GM13977 (cell line): ENCODE measurements at places on chromosomes 1 and 21.

DNA sequence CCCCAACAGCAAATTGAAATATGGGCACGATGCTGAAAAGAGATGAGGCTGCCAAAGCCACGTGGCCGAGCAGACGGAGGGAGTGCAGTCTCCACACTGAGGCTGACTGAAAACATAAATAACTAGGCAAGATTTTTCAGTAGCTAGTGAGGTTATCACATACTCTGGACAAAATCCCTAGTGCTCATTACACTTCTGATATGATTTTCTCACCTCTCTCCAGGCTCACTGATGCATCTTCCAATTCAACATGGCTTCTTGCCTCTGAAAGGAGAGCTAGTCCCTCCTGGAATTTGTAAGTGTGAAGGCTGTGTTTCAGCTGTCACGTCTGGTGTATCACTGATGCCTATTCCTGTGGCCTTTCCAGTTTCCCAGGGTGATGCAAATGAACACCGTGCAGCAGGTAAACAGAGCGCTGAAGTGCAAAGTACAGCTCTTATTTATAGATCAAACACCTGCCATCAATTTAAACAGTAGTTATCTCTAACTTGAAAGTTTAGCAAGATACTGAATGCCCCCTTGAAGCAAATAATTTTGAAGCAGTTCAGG lies 656.1 kb downstream of the KIF26B start:
- peak; percentile 47 for DNase-seq

- DNase-seq = no peak
These were observed 37.2 kb downstream of the TTLL7 start for GRCh38 chr1:83961571-83962295.

GRCh38 chr1:61223140-61223539 lies 140.8 kb downstream of the NFIA start:
- no peak for DNase-seq

DNA sequence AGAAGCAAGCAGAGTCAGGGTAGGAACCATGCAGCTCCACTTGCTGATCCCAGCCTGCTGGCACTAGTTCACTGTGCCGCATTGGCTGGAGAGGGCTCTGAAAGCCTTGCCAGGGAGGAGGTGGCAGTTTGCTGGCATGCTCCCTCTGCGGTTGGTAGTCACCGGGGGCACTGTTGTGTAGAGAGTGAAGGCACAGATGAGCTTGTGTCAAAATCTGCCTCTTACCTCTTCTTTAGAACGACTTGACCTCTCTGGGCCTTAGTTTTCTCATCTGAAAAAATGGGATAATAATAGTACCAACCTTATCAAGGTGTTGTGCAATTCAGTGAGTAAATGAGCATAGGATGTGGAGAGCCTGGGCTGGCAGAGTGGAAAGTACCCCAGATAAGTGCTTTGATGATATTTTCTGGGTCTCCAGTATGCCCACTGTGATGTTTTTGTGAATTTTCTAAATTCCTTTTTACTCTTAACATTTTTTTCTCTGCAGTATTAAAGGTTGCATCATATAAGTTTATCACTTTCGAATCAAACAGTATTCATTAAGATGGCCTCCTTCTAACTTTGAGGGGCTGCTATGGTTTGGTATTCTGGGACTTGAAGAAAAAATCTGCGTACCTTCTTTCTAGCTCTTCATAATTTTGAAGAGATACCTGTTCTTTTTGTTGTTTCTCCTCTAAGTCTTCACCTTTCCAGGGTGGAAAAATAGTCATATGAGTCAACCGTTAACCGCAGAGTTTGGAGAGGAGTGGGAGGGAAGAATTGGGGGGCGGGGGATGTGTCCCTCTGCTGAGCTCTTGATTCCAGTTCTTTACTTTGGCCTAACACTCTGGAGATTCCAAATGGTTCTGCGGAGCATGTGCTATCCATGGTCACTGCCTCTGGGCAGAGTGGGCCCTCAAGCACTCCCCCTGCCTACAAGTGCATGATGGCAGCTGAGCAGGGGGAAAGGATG lies 26.8 kb downstream of the SZRD1 start:
- DNase-seq = no peak

DNA sequence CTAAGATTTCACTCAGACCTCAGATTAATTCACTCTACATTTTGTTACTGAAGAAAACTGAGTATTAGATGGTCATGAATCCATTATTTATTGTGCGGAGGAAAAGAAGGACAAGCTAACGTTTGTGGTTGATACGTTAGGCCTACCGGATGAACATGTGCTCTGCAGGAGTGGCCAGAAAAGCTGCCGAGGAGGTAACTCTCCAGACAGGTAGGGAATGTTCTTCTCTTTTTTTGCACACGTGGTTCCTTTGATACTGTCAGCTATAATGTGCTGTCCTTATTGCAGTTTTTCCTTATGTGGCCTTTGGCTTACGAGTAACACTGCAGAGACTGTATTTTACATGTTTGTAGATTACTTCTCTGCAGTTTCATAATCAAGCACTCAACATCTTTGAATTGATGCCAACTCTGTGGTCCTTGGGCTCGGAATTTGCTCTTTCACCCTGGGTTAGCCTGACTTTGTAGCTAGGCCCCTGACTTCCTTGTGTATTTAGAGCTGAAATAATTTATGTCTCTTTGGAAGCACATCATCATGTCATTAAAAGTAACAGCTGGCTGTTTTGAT lies 13.6 kb downstream of the MTR start:
- DNase-seq = no peak

GRCh38 chr1:57294177-57294576 lies 129.7 kb downstream of the DAB1 start:
- DNase-seq = no peak

DNA sequence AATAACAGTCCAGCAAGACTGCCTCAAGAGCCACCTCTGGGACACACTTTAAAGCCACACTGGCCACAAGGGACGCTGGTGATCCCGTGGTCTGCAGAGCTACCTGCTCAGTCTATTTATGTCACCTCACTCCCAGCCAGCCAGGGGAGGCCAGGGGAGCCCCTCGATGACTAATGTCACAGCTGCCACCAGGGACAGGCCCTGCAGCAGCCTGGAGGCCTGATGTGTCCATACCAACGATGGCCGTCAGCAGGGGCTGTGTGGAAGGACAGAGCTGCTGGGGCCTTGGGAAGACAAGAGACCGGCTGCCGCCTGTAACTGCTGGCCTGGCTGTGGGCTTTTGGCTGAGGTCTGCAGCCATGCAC lies 71.0 kb downstream of the SIK1 start:
- no peak for DNase-seq

GRCh38 chr21:45060675-45061311 lies 13.6 kb upstream of the ADARB1 start:
- DNase-seq = no peak

DNA sequence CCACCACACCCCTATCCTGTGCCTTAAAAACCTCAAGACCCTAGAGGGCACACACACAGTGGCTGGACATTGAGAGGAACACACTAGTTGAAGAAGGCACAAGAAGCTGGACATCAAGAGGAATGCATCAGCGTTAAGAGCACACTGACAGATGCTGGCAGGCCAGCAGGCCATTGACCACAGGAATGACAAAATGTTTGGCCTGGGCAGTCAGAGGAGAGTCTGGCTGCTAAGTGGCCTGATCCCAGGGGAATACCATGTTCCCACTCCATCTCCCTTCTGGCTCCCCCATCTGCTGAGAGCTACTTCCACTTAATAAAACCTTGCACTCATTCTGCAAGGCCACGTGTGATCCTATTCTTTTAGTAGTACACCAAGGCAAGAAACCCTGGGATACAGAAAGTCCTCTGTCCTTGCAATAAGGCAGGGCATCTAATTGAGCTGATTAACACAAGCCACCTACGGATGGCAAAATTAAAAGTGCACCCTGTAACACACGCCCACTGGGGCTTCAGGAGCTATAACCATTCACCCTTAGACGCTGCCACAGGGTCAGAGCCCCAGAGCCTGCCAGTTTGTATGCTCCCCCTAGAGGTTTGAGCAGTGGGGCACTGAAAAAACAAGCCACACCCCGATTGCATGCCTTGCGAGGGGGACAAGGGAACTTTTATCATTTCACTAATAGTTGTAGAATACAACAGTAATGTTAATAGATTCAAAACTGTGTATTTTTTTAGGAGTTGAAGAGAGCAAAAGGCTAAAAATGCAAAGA lies 1216.1 kb upstream of the NCAM2 start:
- no peak for DNase-seq

DNA sequence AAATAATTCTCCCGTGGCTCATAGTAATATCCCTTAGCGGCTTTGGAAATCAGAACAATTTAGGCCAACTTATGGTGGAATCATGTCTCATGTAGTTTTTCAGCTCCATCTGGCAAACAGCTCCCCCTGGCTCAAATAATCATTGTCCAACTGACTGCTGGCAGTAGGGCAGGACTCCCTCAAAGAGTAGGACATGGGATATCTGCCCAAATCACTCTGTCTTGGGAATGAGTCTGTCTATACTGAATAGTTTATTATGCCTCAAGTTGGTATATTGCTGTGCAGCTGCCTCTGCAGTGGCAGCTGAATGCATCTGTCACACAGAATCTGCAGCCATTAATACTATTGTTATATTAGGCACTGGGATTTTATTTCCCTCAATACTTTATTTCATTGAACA lies 255.7 kb downstream of the COL11A1 start:
- no peak for DNase-seq

DNA sequence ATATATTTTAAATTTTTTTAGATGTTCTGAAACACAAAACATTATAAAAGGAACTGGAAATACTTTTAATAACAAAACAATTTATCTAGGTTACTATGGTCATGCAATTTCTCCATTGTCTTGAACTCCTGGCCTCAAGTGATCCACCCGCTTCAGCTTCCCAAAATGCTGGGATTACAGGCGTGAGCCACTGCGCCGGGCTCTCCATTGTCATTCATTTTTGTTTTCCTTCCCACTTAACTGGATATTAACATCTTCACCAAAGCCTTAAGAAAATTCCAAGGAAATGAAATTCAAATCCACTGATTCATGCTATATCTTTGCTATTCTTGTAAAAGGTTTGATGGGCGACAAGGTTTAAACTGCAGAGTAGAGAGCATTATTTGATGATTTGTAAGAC lies 279.5 kb upstream of the PKN2 start:
- no peak for DNase-seq

- no peak for DNase-seq
These were observed 570 bp upstream of the VASH2 start for GRCh38 chr1:212949771-212950170.

- no peak for DNase-seq
These were observed 59.6 kb downstream of the UCK2 start for GRCh38 chr1:165886983-165887382.

DNA sequence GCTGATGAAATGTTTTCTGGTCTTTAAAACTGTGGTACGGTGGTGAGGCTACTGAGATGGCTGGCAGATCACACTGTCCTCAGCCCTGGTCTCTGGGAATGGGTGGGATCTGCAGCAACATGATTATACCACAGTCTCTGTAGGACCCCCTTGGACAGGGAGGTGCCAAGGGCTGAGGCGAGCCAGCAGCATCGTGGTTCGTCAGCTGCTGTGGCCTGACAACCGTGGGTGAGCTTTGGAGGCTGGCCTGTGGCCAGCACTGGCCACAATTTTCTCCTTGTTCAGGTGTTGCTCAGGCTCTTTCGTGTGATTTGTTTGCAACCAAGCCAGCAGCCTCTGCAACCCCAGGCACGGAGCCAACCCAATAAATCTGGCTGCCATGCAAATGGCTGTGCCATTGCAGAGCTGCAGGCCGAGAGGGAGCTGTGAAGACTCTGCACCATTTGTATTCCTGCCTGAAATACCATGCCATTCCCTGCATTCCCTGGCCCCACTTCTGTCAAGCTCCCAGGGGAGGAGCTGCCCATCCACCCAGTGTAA lies 70.9 kb downstream of the PCP4 start:
- no peak for DNase-seq

GRCh38 chr1:206497774-206498173 lies 9.6 kb upstream of the RASSF5 start:
- DNase-seq = no peak

GRCh38 chr1:215557992-215558626 lies 9.0 kb upstream of the KCTD3 start:
- no peak for DNase-seq

DNA sequence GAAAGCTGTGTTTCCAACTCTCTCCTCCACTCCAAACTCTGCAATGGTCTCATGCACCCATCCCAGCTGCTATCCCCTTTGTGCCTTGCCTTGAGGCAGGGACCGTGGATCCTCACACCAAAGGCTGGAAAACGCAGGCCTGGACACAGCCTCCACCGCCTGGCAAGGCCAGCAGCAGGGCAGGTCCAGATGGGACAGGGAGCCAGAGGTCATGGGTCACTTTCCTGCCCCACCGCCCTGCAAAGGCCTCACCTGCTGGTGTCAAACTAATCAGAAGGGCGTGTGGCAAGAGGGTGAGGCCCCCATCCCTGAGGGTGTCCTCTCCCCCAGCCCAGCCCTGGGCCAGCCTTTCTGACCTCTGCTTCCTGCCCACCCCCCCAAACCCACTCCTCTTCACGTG lies 106.3 kb downstream of the PAX7 start:
- no peak for DNase-seq

DNA sequence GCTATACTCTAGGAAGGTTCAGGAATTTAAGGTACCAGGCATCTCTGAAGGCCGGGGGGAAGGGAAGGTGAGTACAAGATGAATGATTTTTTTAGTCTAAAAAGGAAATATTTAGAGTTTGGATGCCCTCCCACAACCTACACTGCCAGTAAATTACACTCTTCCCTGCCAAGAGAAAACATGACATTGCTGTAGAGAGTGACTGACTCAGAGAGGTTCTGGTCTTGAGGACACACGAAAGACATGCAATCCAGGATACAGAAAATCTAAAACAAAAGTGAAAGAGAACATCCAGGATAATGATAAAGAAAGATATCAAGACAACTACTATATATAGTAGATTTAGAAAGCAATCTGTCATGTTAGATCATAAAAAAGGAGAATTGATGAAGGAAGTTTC lies 200.5 kb downstream of the TYW3 start:
- no peak for DNase-seq

DNA sequence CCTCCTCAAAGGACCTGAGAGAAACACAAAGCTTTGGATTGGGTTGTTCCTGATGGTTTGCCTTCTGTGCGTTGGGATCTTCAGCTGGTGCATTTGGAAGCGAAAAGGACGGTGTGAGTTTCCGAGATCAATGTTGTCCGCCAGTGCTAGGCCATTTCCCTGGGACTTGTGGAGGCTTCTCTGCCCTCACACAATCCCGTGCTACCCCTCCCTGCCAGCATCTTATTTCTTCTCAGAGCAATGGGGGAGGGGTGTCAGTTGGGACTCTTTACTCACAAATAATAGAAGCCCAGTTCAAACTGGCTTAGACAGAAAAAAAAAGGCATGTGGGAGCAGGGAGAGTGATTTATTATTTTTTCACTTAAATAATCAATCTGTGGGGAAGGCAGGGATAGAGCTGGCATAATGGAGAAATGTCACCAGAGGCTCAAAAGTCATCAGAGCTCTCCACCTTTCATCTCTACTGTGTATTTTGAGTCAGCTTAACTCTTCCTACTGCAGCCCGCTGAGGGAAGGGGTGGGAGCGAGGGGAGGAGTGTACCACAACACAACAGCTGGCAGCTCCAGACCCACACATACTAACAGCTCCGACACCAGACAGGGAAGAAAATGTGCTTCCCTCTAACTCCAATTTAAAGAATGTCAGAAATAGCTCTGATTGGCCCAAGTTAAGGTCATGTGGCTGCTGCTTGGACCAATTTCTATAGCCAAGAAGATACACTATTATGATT lies 22.4 kb downstream of the LY9 start:
- no peak for DNase-seq

- no peak for DNase-seq
These were observed 270.4 kb downstream of the PTPRU start for GRCh38 chr1:29506678-29507225.

GRCh38 chr1:192906334-192906733 lies 97.5 kb downstream of the RGS2 start:
- no peak for DNase-seq

GRCh38 chr1:32048440-32048839 lies 24.3 kb upstream of the TMEM39B start:
- DNase-seq = no peak

- DNase-seq = no peak
These were observed 50.7 kb upstream of the RHOU start for GRCh38 chr1:228684607-228685006.
